Activated CD4-positive, alpha-beta T cell treated with anti-CD3 and anti-CD28 coated beads, Interleukin-2, amount 50 U/mL, for 16 hours (primary cell): ENCODE measurements at places on chromosomes 1 and 21.

DNA sequence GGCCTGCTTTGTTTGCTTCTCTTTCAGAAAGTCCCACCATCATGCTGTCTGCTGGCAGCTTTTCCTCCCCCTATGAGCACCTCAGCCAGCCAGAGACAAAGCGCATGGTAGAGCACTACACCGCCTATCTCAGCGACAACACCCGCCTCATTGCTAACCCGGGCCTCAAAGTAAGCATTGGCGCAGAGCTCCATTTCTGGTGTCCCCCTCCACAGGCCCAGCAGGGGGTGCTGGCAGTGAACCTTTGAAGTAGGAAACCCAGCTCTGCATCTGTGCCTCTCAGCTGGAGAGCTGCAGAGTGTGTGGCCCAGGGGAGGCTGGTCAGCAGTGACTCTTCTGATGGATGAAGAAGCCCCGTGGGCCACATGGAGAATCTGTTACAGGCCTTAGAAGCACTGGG, 81.2 kb upstream of the RAVER2 start:
- peak; percentile 18 for DNase-seq

- DNase-seq, result no peak
These were observed 1.5 kb downstream of the STYXL2 start for GRCh38 chr1:167095368-167095767.

DNA sequence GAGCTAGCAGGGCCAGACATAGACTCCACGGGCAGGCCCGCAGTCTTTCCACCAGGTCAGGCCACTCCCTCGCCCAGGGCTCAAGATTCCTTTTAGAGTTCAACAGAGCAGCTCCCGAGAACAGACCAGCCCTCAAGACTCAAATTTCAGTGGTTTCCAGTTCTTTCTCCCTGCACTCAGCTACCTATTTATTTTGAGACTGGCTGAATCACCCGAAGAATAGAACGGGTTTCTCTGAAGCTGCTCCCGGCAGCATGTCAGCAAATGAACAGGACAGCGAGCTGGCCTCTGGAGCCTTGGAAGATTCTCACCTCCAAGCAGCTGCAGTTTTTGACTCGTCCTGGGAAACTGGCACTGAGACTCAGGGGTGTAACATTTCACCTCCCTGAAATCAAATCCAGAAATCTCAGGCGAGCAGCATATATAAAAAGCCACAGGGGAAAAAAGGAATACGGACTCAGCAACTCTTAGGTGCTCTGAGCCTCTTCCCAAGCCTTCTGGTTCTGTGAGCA, 177.9 kb downstream of the CLIC6 start:
- DNase-seq, result no peak

DNA sequence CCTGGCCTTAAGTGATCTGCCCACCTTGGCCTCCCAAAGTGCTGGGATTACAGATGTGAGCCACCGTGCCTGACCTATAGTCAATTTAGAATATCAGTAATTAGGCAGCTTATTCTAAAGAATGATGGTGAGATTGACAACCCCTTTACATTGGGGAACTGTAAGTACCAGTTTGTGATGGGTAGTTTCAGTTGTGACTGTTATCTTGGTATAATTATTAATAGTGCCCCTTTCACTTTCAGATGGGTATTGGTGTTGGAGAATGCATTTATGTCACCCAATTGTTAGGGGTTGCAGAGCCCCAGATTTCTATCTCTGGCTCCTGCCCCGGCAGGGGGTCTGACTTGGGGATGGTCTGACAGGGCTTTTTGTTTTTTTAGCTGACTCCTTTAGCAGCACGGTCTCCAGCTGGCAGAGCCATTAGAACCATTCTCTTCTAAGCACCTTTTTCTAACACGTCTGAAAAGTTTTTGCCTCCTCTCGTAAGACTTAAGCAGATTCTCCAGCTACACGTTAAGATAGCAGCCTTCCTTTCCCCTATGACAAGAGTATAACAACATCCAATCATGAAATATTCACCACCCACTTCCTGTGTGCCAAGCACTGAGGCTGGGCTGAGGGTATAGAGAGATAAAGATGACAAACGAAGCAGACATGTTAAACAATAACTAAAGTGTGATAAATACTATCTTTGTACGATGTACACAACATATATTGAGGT, 157.8 kb downstream of the SDCCAG8 start:
- DNase-seq, result no peak

DNA sequence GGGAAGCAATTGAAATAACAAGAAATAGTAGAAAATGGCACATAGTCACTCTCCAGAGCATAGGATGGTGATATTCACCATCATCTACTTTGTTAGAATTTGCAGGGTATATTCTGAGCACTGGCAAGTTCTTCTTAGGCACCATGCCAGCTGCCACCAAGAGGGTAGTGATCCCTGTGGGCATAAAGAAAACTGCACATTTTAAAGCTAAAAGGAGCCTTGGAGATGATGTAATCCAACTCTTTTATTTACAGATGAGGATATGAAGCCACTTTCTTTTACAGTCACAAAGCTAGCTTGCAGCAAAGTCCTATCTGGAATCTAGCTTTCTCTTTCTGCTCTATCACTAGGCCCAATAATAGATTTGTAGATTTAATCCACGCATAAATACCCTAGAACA, 69.0 kb downstream of the PTGER3 start:
- DNase-seq, result no peak

GRCh38 chr21:41405321-41405720, 20.7 kb upstream of the MX1 start:
- DNase-seq, result no peak
